ENCODE measurements at places on chromosomes 12 and 14.

DNA sequence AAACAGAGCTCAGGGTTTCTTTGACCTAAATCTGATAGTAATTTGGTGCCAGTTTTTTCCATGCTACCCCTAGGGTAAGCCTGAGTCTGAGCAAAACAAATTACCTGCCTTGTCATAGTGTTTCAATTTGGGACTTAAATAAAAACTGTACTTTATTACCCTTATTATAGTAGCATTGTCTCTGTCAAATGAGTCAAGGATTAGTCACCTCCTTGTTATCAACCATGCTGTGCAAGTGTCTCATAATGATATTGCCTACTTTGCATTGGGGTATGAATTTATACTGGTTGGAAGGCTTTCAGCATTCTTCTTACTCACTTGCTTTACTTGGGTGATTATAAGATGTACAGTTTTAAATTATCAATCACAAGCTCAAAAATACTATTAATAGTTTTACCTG is 380.0 kb downstream of the LRFN5 start:
- DNase-seq, result no peak

- peak; percentile 47 for DNase-seq
Observed at GRCh38 chr14:104795781-104796686, 486 bp upstream of the AKT1 start.

DNA sequence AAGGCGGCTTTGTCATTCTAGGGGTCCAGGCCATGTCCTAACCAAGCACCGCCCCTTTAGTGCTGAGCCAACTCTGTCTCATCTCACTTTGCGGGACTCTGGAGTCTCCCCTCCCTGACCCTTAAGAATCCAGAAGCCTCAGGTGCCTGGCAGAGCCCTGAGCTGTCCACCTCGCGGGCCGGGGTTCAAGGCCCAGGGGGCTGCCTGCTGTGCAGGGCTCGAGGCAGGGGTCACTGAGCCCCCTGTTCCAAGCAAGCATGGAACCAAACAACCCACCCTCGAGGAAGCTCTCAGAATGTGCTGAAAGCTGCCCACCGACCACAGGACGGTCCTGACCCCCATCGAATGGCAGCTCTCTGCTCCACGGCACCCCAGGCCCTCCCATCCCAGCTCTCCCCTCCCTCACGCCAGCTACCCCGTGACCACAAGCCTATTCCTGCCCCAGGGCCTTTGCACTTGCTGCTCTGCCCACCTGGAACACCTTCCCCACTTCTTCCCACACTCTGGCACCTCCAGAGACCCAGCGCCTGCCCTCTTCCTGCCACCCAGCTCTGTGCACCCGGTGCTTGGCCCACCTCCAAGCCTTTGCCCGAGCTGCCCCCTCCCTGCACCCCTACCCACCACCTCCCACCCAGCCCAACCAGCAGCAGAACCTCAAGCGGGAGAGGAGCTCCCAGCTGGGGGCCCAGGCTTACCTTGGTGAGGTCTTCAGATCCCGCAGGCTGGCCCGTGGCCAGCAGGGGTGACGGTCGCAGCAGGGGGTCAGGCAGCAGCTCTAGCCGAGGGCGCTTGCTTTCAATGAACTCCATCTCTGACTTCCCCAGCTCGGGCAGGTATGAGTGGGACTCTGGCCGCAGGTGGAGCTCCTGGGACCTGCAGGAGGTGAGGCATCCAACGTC is 84.3 kb downstream of the NCOR2 start:
- no peak for DNase-seq

- DNase-seq, result no peak
Observed at GRCh38 chr12:52418576-52419110, 12.5 kb upstream of the KRT82 start.

- no peak for DNase-seq
Observed at GRCh38 chr12:77229640-77230442, 164.5 kb upstream of the E2F7 start.
